ENCODE measurements at places on chromosomes 5 and 9.

DNA sequence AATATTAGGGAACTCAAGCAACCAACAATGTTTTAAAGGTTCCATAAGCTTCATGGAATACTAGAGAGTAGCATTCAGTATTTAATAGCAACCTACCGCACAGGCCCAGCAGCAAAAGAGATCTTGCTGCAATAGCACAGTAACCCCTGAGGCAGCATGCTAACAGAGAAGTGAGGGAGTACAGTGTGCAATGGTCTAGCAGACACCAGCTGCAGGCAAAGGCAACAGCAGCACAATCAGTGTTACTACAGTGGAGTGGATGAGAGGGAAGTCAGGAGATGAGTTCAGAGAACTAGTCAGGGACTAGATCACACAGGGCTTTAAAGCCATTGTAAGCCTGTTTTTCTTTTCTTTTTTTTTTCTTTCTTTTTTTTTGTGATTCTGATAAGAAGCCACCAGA lies 2.8 kb downstream of the TICAM2 start:
- DNase-seq, result no peak

GRCh38 chr9:137272241-137273094 lies 5.1 kb upstream of the TOR4A start:
- DNase-seq, result no peak

DNA sequence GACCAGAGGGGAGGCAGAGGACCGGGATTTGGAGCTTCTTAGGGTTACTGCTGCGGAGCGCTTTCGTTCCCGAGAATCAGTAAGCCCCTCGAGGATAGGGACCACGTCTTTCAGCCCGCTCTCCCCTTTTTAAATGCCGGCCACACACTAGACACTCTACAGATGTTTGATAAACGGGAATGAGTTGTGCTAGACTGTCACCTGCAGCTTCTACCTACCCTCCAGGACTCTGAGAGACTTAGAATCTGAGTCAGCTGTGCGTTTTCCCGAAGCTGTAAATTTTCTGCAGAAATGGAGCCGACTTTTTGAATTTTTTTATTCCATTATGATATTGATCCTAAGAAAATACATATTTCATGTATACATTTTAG lies 670 bp downstream of the CCDC171 start:
- no peak for DNase-seq

- no peak for DNase-seq
Measured at GRCh38 chr9:36138496-36138895, 2.0 kb downstream of the GLIPR2 start.

- no peak for DNase-seq
Measured at GRCh38 chr5:137366526-137366925, 132.6 kb downstream of the SPOCK1 start.

DNA sequence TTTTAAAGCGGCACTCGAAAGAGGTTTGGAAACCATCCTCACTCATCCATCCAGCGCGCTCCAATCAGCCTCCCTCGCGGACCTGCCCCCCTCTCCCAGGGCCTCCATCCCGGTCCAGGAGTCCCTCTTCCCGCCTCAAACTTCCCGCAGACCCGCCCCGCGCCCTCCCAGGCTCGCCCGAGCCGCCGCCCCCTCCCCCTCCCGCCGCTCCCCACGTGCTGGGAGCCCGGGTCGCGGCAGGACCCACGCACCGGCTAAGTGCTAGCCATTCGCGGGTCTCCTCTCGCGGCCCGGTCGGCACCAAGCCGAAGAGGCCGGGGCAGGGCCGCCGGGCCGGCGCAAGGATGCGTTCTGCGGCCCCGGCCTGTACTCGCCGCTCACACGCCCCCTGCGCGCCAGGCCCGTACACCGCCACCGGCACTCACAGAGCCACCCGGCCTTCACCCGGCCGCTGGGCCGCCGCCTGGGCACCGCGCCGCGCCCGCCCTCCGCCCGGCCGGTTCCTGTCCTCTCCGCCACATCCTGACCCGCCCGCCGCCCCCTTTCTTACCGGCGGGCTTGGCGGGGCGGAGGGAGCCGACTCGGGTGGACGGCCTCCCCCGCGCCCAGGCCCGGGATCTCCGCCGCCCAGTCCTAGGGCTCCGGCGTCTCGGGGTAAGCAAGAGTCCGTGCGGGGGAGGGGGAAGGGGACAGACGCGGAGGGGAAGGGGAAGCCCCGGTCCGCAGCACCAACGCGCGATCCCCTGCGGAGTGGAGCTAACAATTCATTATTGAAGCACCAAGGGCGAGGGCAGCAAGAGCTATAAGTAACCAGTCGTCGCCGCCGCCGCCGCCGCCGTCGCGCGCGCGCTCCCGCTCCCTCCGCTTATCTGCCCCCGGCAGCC lies 576 bp downstream of the CHD1 start:
- DNase-seq, result no peak

GRCh38 chr5:140227046-140227445 lies 52.1 kb downstream of the CYSTM1 start:
- no peak for DNase-seq

GRCh38 chr5:103582364-103582763 lies 19.8 kb upstream of the NUDT12 start:
- DNase-seq, result no peak

DNA sequence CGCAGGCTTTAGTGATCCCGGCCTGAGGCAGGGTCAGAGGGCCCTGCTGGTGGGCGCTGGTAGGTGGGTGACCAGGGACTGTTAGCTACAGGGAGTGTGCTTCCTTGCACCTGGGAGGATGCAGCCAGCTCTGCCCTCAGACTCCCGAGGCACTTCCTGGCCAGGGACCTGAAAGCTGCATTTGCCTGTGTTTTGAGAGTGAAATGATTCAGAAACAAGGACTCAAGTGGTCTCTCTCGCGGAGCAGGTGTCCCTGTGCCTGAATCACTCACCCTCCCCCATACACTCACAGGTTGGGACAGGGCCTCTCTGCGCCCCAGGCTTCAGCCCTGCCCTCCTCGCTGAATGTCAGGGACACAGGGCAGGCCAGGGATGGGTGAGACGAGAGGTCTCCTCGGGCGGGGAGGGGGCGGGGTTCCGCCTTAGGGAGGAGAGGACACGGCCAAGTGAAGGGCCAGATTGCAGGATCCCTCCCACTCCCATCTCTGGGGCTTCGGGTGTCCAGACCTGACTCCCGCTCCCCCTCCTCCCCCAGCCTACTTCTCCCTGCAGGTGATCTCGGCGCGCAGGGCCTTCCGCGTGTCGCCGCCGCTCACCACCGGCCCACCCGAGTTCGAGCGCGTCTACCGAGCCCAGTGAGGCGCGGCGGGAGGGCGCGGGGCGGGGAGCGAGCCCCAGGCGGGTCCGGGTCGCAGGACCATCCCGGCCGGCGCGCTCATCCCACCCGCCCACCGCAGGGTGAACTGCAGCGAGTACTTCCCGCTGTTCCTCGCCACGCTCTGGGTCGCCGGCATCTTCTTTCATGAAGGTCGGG lies 1.5 kb downstream of the LTC4S start:
- peak; percentile 16 for DNase-seq

- DNase-seq, result no peak
Measured at GRCh38 chr5:102622262-102622661, 123.5 kb upstream of the SLCO6A1 start.

GRCh38 chr5:140312067-140312790 lies 9.3 kb upstream of the PFDN1 start:
- DNase-seq, result no peak

DNA sequence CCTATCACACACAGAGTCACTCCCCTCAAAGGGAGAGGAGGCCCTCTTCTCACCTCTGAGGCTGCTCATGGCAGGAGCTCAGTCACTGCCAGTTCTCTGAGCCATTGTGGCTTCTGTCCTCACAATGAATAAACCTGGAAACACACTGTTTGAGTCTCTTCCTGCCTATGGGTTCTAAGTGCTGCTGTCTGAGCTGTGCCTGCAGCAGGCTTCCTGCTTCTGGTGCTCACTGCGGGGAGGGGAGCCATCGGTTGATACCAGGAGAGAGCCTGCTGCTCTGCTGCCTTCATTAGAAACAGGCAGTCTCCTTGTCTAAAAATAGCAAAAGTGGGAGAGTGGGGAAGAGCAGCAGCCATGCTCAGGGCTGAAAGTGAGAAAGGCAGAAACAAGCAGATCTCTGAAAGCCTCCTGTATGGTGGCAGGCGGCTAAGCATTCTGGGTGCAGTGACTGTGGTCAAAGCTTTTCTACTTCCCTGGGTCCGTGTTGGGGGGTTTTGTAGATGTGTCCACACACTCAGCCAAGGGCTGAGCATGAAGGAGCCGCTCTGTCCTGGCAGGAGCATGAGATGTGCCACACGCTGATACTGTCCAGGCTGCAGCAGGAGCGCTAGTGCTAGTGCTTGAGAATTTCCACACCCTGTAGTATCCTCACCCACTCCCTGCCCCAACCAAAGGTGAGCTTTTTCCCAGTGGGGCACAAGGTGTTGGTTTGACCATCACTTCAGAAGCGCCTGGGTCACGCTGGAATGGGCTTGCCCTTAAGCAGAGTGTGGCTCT lies 34.2 kb downstream of the PRKACG start:
- no peak for DNase-seq

DNA sequence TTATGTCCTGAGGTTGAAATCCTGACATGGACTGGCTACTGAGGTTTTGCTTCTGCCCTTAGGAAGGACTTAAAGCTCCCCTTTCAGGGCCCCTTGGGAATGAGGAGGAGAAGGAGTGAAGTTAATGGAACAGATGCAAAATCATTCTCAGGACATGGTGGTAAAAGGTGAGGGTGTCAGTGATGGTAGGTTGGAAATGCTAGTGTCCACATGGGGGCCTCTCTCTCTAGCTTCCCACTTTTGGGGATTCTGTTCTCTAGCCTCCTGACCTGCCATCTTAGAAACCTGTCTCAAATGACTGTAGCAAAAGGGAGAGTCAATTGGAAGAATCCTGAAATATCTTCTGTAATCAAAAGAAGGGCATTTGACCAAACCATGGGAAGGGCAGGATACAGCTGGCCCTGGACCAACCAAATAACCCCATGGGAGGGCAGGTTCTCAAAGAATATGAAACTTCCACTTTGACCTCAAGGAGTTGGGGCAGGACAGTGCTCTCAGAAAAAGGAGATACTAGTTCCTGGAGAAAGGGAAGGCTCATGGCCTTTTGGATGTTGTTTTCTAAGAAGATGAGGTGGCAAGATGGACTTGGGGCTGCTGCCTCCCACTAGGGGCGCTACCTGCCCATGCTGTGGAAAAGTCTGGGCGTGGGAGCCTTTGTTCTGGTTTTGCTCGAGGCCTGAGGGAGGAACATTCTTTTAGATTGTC lies 21.2 kb upstream of the MLANA start:
- DNase-seq, result no peak

DNA sequence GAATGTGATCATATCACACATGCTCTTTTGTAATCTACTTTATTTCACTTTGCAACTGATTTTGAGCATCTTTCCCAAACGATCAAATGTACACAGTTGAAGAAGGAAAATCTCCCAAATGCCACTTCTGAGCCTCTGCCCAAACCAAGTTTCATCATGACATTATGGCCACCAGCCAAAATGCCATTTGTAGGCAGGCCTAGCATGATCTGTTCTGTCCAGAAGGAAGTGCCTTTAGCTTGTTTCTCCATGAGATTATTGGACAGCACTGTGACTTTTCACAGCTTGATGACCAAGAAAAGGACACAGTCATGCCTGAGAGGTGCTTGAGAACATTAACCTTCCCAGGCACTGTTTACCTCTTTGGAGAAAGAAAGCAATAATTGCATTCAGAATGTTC lies 73.2 kb upstream of the PIP5K1B start:
- DNase-seq, result no peak

DNA sequence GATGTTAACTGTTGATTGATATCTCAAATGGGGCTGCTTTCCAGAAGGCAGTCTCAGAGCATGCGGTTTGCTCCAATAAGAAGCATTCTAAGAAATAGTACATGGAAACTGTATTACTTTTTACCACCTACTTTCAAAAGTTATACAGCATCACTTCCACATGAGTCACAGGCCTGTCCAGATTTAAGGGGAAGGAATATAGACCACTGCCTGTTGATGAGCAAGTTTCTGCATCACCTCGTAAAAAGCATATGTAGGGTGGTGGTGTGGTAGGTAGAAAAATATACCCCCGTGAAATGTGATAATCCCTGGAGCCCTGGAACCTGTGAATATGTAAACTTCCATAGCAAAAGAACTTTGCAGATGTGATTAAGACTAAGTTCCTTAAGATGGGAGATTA lies 816.6 kb upstream of the CDH6 start:
- no peak for DNase-seq

DNA sequence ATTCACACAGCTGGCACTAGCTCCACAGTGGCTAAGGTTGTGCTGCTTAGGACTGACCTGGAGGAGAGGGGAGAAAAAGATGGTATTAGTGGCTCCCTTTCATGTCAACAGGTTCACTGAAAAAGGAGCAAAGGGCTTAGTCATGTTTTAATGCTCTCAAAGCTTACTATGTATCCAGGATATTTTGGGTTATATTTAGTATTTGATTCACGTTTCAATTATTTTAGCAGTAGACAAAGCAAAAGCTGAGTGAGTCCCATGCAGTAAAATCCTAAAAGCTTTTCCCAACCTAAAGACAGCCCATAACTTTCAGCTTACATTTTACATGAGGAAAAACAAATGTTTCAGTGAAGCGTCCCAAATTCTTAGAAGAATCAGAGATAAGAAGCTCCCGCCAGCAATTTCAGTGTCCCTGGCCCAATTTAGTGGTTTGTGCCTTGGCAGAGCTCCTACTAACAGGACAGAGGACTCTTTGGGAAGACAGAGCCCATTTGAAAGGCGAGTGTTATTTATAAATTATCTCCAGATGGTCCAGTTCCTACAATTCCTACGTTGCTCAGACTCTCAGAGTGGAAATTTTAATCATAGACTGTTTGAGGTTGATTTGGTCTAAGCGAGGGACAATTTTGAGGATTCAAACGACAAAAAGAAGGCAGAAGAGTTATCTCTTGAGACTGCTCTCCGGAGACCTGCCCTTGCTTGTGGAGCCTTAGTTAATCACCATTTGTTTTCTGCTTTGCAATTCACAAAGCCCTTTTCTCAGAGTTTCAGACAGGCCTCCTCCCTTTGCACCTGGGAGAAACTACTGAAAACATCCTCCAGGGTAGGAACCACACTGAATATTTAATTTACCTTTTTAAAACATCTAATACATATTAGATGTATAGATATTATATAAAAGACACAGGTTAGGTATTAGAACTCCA lies 225.0 kb upstream of the ANKRD55 start:
- DNase-seq, result no peak

DNA sequence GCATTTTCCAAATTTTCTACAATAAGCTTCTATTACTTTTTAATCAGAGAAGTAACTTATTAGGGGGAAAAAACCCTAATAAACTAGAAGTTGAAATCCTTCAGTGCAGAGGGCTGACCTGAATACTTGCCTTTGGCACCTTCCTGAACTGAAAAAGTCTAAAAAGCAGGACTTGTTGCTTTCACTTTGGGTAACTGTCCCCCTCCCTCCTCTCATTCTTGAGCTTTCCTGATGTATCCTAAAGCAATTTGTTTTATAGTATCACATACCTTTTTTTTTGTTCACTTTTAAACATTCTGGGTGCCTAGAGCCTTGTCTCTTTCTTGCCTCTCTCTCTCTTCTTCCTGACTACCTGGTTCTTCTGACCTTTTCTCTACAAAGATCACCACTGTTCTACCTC lies 64.0 kb upstream of the ERBIN start:
- no peak for DNase-seq

DNA sequence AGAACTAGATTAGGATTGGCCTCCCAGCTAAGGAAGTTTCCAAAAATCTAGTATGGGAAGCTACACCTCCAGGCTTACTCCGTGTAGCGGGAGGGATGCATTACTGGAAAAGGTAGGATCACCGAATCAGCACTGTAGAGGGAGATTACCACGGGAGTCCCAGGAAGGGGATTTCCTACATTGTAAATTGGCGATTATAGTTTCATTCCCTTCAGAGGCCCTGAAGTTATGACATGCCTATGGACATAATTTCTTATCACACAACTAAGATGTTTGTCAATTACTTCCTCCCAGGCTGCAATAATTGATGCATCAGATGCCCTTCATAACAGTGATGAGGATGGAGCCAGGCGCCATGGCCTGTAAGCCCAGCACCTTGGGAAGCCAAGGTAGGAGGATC lies 71.2 kb upstream of the NR4A3 start:
- no peak for DNase-seq

Data from stimulated activated naive CD8-positive, alpha-beta T cell treated with anti-CD3 and anti-CD28 coated beads, Interleukin-15, amount 100 ng/mL, for 72 hours (primary cell).